T-cell (primary cell): ENCODE measurements at places on chromosomes 11 and 22.

GRCh38 chr11:116366980-116367645 is 405.7 kb downstream of the BUD13 start:
- no peak for DNase-seq
- H3K4me3 ChIP-seq, result no peak overlapping the region
- no peaks in the 10 kb centered on the region for H3K4me1 ChIP-seq
- no peaks in the 10 kb centered on the region for H3K27me3 ChIP-seq
- H3K36me3 ChIP-seq, result no peaks in the 10 kb centered on the region
- H3K27ac ChIP-seq, result no peak overlapping the region

GRCh38 chr22:42996646-42997365 is 18.1 kb downstream of the PACSIN2 start:
- no peak overlapping the region for H3K27ac ChIP-seq
- no peak overlapping the region for H3K4me3 ChIP-seq
- DNase-seq, result no peak
- H3K27me3 ChIP-seq, result no peaks in the 10 kb centered on the region

DNA sequence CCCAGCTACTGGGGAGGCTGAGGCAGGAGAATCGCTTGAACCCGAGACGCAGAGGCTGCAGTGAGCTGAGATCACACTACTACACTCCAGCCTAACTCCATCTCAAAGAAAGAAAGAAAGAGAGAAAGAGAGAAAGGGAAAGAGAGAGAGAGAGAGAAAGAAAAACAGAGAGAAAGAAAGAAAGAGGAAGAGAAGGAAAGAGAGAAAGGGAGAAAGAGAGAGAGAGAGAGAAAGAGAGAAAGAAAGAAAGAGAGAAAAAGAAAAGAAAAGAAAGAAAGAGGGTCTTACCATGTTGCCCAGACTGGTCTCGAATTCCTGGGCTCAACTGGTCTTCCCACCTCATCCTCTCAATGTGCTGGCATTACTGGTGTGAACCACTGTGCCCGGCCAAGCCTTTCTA is 22.3 kb downstream of the FBLN1 start:
- no peak overlapping the region for H3K27ac ChIP-seq
- no peaks in the 10 kb centered on the region for H3K27me3 ChIP-seq
- no peaks in the 10 kb centered on the region for H3K36me3 ChIP-seq
- H3K4me3 ChIP-seq, result no peak overlapping the region
- no peak for DNase-seq

DNA sequence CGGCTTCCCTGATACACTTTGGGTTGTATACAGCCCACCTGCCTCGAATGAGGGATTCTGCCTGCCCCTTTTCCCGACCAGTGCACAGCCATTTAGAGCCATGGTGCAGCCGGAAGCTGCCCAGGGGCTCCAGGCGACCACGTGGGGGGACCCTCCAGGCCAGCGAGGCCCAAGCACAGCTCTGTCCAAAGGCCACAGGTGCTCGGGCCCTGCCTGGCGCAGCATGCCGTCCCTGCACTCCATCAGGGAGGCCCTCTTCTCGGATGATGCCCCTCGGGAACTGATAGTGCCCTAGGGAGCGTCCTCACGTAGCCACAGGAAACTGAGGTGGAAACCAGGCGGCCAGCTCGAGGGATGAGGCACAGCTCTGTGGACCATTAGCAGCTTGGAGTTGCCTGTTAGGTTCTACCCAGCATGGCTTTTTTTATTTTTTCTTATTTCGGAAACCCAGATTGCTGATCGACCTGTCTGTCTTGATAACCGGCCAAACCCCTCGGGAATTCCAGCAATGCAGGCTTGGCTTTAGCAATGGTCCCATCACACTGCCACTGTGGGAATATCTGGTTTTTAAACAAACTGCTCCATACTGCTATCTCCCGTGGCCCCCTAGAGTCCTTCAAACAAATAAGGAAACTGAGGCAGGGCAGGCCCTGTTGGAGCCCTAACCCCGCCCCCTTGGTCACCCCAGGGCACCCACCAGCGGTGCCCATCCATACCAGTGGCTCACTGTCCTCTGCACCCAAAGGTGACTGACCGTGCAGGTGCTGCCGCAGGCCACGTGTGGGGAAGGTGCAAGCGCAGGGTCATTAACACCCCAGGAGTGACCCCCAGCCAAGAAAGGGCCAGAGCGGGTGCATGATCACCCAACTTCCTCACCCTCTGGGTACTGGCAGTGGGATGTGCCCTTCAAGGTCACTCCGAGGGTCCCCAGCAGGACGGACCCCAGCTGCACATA is 8.0 kb downstream of the ANO1 start:
- DNase-seq, result no peak
- H3K4me1 ChIP-seq, result no peaks in the 10 kb centered on the region
- no peak overlapping the region for H3K4me3 ChIP-seq
- no peaks in the 10 kb centered on the region for H3K36me3 ChIP-seq

- DNase-seq, result no peak
- H3K27me3 ChIP-seq, result no peaks in the 10 kb centered on the region
- H3K27ac ChIP-seq, result no peak overlapping the region
Observed at GRCh38 chr22:39290724-39291161, 28.7 kb downstream of the RPL3 start.

DNA sequence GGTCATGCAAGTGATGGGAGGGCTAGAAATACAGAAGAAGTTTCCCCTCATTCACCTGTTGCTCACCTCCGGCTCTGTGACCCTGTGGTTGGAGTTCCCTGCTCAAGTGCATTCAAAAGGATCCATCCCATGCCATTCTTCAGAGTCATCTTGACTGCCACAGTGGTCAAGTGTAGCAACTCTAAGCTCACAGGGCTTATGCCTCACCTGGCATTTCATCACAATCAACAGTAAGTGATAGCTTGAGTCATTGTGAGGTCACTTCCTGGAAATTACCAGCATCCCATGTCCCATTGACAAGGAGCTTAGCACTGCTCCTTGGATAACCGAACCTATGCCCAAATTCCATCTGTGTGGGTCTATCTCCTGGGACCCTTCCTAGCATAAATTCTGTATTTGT is 55.6 kb downstream of the OR4C45 start:
- no peak for DNase-seq
- H3K36me3 ChIP-seq, result no peaks in the 10 kb centered on the region
- no peaks in the 10 kb centered on the region for H3K27me3 ChIP-seq
- no peak overlapping the region for H3K27ac ChIP-seq

GRCh38 chr11:36622431-36623136 is 24.5 kb upstream of the RAG2 start:
- H3K4me1 ChIP-seq, result no peaks in the 10 kb centered on the region
- no peaks in the 10 kb centered on the region for H3K36me3 ChIP-seq
- no peak overlapping the region for H3K27ac ChIP-seq
- no peak overlapping the region for H3K4me3 ChIP-seq
- DNase-seq, result no peak

GRCh38 chr11:12798609-12799011 is 124.4 kb downstream of the TEAD1 start:
- DNase-seq, result no peak
- H3K27ac ChIP-seq, result no peak overlapping the region
- H3K4me1 ChIP-seq, result no peaks in the 10 kb centered on the region
- H3K36me3 ChIP-seq, result no peaks in the 10 kb centered on the region
- no peak overlapping the region for H3K4me3 ChIP-seq
- peaks cover 2% of the 10 kb centered on the region for H3K27me3 ChIP-seq

- no peaks in the 10 kb centered on the region for H3K4me1 ChIP-seq
- H3K27me3 ChIP-seq, result no peaks in the 10 kb centered on the region
- no peak for DNase-seq
- H3K4me3 ChIP-seq, result no peak overlapping the region
Observed at GRCh38 chr11:5666402-5666793, 18.5 kb downstream of the TRIM5 start.

GRCh38 chr11:127493330-127494022 is 492.9 kb upstream of the KIRREL3 start:
- no peaks in the 10 kb centered on the region for H3K36me3 ChIP-seq
- no peak overlapping the region for H3K4me3 ChIP-seq
- H3K4me1 ChIP-seq, result no peaks in the 10 kb centered on the region
- H3K27me3 ChIP-seq, result no peaks in the 10 kb centered on the region

DNA sequence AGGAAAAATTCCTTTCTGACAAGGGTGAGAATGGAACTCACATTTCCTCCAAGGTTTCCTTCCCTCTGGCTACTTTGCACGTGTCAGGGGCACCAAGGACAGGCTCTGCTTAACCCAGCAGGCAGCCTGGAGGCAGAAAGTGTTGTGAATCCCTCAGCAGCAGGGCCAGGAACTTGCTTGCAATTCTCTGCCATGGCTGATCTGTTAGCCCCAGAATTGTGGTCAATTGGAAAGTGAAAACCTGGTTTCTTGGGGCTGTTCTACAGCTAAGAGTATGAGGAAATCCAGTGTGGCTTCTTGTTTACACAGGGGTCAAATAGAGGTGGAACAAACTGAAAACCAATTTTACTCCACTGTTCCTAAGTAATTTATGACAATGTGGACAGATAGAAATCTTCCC is 38.3 kb upstream of the CEP295 start:
- peaks cover 4% of the 10 kb centered on the region for H3K27me3 ChIP-seq
- no peak overlapping the region for H3K27ac ChIP-seq
- H3K4me1 ChIP-seq, result no peaks in the 10 kb centered on the region
- no peak overlapping the region for H3K4me3 ChIP-seq

DNA sequence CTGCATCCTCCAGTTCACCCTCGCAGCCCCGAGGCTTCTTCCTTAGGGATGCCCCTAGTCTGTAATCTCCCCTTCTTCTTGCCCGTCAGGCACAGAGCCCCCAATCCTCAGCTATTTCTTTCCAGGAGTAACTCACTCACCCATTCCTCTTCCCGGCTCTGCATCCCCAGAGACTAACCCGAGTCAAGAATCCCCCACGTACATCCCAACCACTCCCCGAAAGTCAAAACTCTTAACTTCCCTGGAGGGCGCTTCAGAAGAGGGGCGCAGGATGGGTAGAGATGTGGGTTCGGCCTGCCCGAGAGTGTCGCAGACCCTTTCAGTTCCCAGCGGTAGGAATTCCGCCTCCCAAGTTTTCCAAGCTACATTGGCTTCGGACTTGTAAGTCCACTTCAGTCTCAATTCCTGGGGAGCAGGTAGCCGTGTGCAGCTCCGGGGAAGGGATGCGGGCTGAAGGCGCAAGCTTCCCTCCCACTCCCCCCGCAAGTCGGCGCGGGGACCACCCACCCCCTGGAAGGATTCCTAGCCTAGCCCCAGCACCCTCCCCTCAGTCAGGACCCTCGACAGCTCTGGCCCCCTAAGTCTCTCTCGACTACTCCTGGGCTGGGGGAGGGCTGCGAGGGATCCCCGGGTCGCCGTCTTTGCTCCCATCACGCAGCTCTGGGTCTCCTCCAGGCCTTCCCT is 871 bp downstream of the BDNF start:
- no peak overlapping the region for H3K4me3 ChIP-seq
- H3K27me3 ChIP-seq, result peaks cover 25% of the 10 kb centered on the region
- DNase-seq, result no peak
- no peaks in the 10 kb centered on the region for H3K36me3 ChIP-seq
- H3K27ac ChIP-seq, result no peak overlapping the region

DNA sequence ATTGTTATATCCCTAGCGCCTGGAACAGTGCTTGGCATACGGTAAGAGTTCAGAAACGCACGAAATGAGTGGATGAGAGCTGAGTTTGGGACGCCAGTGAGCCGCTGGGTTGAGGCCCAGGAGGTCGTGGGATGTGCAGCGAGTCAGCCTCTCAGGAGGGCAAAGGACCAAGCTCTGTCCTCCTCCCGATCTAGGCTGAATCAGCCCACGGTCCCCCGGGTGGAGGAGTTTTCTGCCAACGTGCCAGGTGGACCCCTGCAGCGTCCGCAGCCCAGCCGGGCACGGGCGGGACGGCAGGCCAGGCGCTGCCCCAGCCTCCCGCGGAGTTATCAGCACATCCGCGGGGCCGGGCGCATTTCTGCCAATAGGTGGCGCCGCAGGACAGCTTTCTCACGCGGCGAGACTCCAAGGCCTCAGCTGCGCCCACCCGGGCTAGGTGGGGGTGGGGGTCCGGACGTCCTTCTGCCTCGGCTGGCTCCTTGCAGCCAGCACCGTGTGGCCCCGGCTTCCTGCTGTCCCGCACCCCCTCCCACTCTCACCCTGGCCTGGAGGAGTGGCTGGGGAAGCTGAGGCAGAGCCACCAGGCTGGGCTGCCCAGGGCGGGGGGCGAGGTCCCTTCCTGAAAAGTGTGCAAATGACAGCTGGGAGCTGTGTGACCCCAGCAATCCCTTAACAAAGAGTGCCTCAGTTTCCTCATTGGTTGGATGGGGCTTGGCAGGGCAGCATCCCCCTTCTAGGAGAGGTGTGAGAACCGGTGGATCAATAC is 2.2 kb upstream of the RPS19BP1 start:
- H3K4me3 ChIP-seq, result no peak overlapping the region
- peaks cover 11% of the 10 kb centered on the region for H3K36me3 ChIP-seq
- H3K27ac ChIP-seq, result no peak overlapping the region

DNA sequence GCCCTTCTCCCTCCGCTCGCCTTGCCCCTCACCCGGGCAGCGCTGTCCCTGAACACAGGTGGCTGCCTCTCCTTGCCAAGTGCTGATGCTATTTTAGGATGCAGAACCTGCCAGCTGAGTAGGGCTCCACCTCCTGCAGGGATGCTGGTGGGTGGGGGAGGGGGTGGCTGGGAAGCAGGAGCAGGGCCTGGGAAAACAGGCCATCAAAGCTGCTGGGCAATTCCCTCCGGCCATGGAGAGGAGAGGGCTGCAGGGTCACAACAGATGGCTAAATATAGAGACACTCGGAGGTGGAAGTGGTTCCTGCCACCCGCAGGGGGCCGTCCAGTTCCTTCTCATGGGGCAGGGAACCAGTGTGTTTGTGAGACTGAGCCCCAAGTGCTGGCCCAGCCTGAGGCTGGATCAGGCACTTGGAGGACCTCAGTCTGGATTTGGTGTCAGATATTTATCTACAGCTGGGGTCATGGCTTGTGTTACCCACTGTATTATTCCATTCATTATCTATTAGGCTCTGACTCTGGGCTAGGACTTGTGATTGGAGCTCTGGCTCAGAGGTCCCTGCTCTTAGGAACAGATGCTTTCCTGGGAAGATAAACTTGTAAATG is 59.6 kb downstream of the LRRC32 start:
- no peak for DNase-seq
- H3K4me1 ChIP-seq, result no peaks in the 10 kb centered on the region
- H3K36me3 ChIP-seq, result no peaks in the 10 kb centered on the region

- no peak overlapping the region for H3K4me3 ChIP-seq
- no peaks in the 10 kb centered on the region for H3K27me3 ChIP-seq
- H3K27ac ChIP-seq, result no peak overlapping the region
- no peaks in the 10 kb centered on the region for H3K4me1 ChIP-seq
Observed at GRCh38 chr11:77213029-77213579, 85.1 kb downstream of the MYO7A start.

- DNase-seq, result no peak
- H3K27ac ChIP-seq, result peak overlapping the region; percentile 88
- peaks cover 25% of the 10 kb centered on the region for H3K4me1 ChIP-seq
- no peaks in the 10 kb centered on the region for H3K36me3 ChIP-seq
- no peaks in the 10 kb centered on the region for H3K27me3 ChIP-seq
Observed at GRCh38 chr11:61089806-61090491, 12.3 kb upstream of the CD5 start.

DNA sequence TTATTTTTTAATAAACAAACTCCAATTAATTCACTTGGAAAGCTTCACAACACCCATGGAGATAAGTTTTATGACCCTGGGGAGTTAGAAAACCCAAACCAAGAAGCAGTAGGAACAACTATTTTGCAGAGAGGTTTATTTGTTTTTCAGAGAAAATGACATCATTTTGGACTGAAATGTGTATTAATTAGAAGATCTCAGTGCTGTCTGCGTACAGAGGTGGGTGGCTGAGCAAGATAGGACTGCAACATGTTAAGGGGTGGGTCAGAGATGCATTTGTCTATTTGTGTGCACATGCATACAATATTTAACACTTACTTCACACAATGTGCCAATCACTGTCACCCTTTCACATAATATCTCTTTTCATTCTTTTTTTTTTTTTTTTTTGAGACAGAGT is 1.1 kb downstream of the SCGB1A1 start:
- H3K27me3 ChIP-seq, result no peaks in the 10 kb centered on the region
- no peak for DNase-seq
- no peaks in the 10 kb centered on the region for H3K36me3 ChIP-seq
- H3K27ac ChIP-seq, result no peak overlapping the region

GRCh38 chr11:11577251-11577855 is 44.5 kb downstream of the GALNT18 start:
- H3K4me3 ChIP-seq, result no peak overlapping the region
- no peaks in the 10 kb centered on the region for H3K36me3 ChIP-seq
- no peak overlapping the region for H3K27ac ChIP-seq
- H3K27me3 ChIP-seq, result peaks cover 8% of the 10 kb centered on the region
